Hippocampal formation (tissue), 2 donors: ENCODE measurements at places on chromosomes 12 and 14.

DNA sequence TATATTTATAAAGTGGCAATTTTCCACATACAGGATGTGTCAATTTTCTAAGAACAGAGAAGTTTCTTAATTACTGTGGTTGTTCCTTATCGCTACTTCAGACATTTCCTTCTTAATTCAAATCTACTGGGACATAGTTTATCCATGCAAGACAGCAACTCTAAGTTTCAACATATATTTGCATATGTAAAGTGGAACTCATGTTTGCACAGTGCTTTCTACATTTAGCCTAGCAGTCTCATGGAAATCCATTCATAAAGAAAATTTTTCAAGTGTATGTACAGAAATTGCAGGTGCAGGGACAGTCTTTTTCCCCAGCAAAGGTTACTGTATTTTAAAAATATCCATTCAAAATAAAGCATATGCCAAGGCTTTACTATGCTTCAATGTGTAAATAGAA lies 956.7 kb upstream of the SEL1L start:
- no peak for DNase-seq

DNA sequence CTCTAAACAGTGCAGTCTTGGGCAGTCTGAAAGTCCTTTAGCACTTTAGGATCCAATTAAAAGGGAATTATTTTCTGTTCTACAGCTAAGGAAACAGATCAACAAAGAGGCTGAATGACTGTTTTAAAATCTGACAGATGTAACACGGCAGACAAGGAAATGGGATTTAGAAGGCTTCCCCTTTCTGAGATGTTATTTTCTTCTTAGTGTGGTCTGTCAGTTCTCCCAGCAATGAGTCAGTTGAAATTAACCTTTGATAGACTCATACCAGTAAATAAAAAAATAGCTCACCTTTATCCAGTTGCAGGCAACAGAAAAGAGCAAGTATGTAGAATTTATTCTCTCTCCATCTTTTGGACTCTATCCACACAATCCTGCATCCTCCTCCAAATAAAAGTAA lies 98.1 kb downstream of the NEDD1 start:
- no peak for DNase-seq

DNA sequence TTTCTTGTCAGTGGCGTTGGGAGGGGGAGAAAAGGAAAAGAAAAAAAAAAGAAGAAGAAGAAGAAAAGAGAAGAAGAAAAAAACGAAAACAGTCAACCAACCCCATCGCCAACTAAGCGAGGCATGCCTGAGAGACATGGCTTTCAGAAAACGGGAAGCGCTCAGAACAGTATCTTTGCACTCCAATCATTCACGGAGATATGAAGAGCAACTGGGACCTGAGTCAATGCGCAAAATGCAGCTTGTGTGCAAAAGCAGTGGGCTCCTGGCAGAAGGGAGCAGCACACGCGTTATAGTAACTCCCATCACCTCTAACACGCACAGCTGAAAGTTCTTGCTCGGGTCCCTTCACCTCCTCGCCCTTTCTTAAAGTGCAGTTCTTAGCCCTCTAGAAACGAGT lies 1.9 kb downstream of the ASCL1 start:
- no peak for DNase-seq

- DNase-seq: no peak
Measured at GRCh38 chr12:62806244-62806836, 128.6 kb downstream of the PPM1H start.

DNA sequence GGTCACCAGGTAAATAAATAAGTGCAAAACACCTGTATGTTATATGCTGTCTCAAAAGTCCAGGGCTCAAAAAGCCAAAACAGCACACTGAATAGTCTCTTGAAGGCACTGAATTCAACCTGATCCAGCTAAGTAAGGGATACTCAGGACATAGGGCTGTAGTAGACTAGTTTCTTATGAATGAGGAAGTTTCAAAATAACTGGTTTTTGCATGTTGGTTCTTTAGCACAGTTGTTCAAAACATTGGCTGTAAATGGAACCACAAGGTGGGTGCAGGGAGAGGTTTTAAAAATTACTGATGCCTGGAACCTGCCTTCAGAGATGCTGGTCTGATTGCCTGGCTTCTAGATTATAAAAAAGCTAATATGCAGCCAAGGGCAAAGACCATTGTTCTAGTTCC lies 34.1 kb downstream of the NDUFA12 start:
- no peak for DNase-seq

DNA sequence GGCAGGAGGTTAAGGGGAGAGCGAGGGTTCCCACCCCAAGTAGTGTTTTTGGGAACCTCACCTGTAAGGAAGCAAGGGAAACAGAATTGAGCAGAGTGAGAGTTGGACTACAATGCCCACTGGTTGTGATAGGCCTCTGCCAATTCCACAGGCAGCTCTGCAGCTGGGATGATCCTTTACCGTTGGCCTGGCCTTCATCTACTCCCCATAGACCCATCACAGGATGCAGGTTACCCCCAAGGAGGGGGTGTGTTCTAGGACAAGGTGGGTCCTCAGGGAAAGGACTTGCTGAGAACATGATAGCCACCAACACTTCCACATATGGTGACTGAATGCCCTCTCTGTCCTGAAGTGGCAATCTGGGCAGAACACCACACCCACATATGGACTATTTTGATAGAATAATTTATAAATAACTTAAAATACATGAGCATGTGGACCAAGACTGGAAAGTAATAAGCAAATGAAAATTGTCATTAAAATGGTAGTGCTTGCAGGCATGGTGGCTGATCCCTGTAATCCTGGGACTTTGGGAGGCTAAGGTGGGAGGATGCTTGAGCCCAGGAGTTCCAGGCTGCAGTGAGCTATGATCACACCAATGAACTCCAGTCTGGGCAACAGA lies 8.4 kb downstream of the PHLDA1 start:
- no peak for DNase-seq

DNA sequence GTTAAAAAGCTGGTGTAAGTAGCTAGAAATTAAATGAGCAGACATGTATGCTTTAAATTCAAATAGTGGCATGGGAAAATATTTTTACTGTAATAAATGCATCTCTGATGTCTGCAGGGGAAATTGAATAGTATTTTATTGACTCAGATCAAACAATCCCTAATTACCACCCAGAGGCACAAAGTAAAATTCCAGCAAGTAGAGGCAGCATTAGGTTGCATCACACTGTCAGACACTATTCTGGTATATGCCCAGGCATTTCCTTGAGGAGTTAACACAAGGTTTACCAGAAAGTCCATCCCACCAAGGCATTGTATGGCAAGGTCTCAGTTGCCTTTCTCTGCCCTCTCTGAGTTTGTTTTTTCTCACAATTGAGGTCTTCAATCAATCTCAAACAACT lies 201.6 kb upstream of the KITLG start:
- DNase-seq: no peak

DNA sequence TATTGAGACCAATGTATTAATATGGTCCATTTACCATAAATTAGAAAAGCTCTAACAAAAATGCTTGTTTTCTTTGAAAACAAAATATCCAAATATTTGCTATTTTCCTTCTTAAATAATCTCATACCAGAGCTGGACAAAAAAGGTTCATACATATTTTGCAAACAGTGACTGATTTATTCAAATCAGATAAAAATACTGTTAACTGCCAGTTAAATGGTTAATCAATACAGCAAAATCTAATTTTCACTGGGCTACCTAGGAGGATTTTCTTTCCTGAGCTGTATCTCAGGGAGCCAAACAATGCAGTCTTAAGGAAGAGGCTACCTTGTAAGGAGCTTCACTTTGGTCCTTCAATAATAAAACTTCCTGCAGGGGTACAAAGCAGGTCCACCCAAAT lies 2.0 kb downstream of the FERMT2 start:
- DNase-seq: no peak

GRCh38 chr14:55160989-55161388 lies 30.4 kb downstream of the DLGAP5 start:
- no peak for DNase-seq

- DNase-seq: no peak
Measured at GRCh38 chr12:91111366-91112325, at the start of gene LUM. LUM (minus strand) TSS chr12:91111494; CDS start chr12:91108979, 2,515 bp downstream.

- DNase-seq: no peak
Measured at GRCh38 chr12:1474574-1475153, 119.7 kb downstream of the FBXL14 start.

DNA sequence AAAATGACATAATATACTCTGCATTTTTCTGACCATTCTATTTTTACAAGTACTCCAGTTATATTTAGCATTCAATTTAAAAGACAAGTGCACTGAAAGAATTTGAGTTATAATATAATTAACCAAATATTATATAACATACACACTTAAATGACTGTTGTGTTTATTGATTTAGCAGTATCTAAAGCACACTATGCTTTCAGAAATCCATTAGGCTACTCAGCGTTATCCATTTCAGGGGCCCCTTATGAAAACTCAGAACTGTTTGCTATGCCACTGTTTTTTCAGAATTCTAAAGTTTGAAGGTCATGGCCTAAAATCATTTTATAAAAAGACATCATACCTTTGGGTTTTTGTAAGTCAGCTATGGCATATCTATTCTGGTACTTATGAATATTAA lies 57.1 kb downstream of the HECTD4 start:
- no peak for DNase-seq

DNA sequence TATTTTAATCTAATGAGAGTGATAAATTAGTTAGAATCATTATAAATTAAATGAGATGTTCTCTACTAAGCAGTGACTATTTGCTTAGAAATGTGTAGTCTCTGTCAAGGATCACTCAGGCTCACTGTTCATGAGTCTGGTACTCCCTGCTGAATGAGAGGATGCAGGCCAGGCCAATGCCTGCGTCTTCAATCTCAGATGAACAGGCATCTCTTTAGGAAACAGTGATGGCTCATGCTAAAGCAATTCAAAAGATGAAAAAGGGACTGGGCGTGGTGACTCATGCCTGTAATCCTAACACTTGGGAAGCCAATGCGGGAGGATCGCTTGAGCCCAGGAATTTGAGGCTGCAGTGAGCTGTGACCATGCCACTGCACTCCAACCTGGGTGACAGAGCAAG lies 106.8 kb downstream of the ZFC3H1 start:
- DNase-seq: no peak
